ENCODE measurements at places on chromosomes 2 and 18. TPM values are rescaled to one million over a fixed set of nuclear protein-coding genes. Genes with fewer than 3 reads are reported as not detected.

The GPR75 gene
- 6.0 TPM for total RNA-seq

DNA sequence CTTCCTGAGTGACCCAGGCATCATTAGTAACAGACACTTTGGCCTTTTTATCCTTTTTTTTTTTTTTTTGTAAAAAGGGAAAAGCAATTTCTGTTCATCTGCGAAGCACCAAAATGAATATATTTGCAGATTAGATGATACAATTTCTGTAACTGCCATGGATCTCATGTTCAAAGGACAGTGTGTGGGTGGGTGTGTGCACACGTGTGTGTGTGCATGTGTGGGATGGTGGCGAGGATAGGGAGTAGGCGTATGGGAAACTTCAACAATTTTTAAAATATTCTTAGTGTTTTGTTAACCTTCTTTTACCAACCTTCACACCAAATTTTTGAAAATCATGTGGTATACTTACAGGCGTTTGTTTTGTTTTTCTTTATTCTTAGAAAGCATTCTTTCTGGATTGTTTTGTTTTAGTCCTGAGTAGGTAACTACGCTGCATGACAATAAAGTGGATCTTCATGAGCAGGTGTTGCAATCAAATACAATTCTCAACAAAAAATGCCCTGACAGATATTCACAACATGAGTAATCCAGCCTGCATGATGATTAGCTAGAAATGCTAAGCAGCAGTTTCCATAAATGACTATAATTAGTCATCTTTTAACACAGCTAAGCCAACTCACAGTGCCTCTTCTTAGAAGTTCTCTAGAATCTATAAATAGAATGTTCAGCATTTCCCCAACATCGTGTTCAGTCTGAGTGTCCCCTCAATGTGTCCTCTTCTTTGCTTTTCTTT is 53.5 kb upstream of the RMDN2 start:
- H3K4me1 ChIP-seq, result peaks cover 9% of the 10 kb centered on the region
- H3K27me3 ChIP-seq, result peaks cover 12% of the 10 kb centered on the region
- DNase-seq, result no peak
- H3K4me3 ChIP-seq, result no peak overlapping the region
- H3K27ac ChIP-seq, result no peak overlapping the region

The HAAO gene
- total RNA-seq, result 31.3 TPM

- H3K4me3 ChIP-seq, result no peak overlapping the region
- H3K4me1 ChIP-seq, result no peaks in the 10 kb centered on the region
- no peaks in the 10 kb centered on the region for H3K36me3 ChIP-seq
- H3K27me3 ChIP-seq, result no peaks in the 10 kb centered on the region
- DNase-seq, result no peak
- H3K27ac ChIP-seq, result no peak overlapping the region
Observed at GRCh38 chr2:33632831-33633230, 33.7 kb upstream of the FAM98A start.

The FAM237A gene
- not detected for total RNA-seq
